ENCODE measurements at places on chromosomes 3 and 15. TPM values are rescaled to one million over a fixed set of nuclear protein-coding genes. Genes with fewer than 3 reads are reported as not detected.

DNA sequence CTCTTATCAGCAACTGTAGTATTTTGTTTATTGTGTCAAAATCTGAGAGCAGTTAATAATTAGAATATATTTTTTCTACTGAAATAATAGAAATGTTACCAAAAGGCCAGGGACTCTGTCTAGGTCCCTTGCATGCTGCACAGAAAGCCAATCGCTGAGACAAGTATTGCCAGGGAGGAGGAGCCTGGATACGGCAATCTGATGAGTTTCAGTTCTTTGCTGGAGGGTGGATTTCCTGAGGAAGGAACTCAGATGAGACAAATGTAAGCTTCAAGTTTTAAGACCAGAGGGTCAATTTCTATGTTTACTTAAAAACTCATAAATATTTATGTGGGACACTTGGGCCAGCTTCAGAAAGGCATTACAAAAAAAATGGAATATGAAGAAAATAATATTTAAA, 252.2 kb downstream of the GABRG3 start:
- DNase-seq: no peak
- no peaks in the 10 kb centered on the region for H3K36me3 ChIP-seq
- H3K27ac ChIP-seq: no peak overlapping the region
- no peaks in the 10 kb centered on the region for H3K27me3 ChIP-seq
- H3K4me1 ChIP-seq: no peaks in the 10 kb centered on the region

Gene EEFSEC
- 17.8 TPM for total RNA-seq

GRCh38 chr15:28886431-28887338, 911 bp downstream of the APBA2 start:
- DNase-seq: no peak
- no peak overlapping the region for H3K27ac ChIP-seq
- H3K4me1 ChIP-seq: peaks cover 8% of the 10 kb centered on the region
- no peaks in the 10 kb centered on the region for H3K36me3 ChIP-seq
- H3K27me3 ChIP-seq: peaks cover 30% of the 10 kb centered on the region

DNA sequence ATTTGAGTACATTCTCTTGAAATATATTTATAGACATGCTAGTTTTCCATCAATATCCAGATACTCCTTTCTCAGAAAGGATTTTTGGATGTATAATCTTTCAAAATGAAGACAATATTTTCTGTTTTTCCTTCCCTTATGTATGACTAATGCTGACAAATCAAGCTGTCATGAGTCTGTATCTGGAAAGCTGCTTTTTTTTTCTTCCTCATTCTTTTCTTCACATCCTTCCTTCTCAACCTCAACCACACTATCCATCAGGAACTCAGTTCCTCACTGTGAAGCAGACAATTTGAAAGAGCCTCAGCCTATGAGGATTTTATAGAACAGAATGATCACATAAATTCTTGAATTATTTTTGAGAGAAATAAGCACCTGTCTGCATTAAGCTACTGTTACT, 335.9 kb upstream of the EPHA6 start:
- no peaks in the 10 kb centered on the region for H3K27me3 ChIP-seq
- H3K36me3 ChIP-seq: no peaks in the 10 kb centered on the region
- no peaks in the 10 kb centered on the region for H3K4me1 ChIP-seq
- DNase-seq: no peak
- H3K4me3 ChIP-seq: no peak overlapping the region

Gene GOLGA8G
- not detected for total RNA-seq

DNA sequence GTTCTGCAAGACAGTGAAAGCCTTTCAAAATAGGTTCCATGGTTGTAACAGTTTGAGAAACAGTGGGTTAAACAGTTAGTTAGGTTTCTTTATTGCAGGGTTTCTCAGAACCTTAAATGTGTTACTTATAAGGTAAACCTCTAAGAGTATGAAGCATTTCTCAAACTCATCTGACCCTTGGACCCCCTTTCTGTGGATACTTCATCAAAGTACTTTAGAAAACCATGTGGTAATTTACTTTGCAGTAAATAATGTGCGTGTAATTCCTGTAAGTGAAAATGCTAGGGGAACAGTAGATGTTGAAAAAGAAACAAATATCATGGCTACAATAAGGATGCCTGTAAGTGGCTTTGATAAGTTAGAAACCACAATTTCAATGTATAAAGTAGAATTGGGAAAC, 354.6 kb upstream of the RARB start:
- DNase-seq: no peak
- H3K4me3 ChIP-seq: no peak overlapping the region
- no peaks in the 10 kb centered on the region for H3K36me3 ChIP-seq
- no peaks in the 10 kb centered on the region for H3K4me1 ChIP-seq
- H3K27me3 ChIP-seq: no peaks in the 10 kb centered on the region

DNA sequence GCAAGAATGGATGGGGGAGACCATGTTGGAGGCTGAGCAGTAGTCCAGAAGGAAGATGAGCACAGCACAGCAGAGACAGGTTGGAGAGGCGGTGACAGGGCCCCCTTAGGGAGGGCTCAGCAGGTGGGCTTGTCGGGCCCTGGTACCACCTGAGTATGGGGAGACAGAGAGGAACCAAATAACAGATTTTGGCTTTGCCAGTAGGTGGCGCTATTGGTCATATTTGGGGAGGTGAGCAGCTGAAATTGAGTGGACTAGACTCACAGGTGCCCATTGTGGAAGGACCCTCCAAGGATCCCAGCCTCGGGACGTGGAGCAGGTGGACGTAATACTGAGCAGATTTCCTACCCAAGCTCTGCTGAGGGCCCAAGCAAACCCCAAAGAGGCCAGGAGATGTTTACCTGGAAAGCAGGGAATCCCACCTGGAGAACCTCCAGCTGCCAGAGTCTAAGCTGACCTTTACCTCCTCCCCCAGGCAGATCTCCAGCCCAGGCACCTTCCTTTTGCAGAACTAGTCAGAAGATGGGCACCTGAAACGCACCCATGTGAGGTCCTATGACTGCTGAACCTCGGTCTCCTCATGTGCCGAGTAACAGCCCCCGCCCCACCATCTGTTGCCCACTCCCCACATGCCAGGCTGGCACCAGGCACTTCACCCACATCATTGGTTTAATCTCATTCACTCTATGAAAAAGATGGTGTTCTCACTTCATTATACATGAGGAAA, 24.6 kb upstream of the CORO2B start:
- H3K4me1 ChIP-seq: peaks cover 13% of the 10 kb centered on the region
- no peaks in the 10 kb centered on the region for H3K27me3 ChIP-seq
- DNase-seq: peak; percentile 56

DNA sequence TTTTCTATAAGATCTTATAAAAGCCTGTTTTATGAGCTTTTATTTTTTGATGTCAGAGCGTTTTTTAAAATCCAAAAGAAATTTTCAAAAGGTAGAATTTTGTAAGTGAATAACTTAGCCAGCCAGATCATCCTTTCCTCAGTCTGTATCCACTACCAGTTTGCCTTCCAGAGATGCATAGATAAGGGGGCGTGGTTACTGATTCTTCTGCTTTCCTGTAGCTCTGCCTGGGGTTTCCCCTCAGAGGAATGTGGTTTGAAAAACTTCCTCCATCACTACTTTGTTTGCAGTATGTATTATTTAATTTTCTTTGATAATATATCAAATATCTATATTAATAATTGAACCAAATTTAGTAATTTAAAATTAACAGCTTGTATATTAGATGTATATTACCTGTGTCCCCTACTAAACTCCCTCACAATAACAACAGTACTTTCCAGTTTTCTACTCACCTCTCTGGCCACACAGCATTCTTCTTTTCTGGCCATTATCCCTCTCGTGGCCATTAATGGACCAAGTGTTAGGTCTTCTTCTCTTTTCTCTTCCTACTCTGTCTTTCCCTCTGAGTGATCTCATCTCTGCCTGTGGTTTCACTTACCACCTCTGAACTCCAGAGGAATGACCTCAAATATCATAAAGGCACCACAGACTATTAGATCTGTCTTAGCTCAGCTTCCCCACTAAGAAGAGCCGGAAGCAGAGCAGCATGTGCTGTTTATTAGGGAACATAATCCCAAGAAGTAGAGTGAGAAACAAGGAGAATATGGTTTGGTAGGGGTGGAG, 239.7 kb downstream of the UBE2E2 start:
- DNase-seq: no peak
- H3K27me3 ChIP-seq: no peaks in the 10 kb centered on the region
- H3K27ac ChIP-seq: no peak overlapping the region
- no peaks in the 10 kb centered on the region for H3K36me3 ChIP-seq

Gene TRIM71
- total RNA-seq: not detected

Gene SLC12A1
- total RNA-seq: not detected

Gene LMLN
- total RNA-seq: 9.0 TPM

DNA sequence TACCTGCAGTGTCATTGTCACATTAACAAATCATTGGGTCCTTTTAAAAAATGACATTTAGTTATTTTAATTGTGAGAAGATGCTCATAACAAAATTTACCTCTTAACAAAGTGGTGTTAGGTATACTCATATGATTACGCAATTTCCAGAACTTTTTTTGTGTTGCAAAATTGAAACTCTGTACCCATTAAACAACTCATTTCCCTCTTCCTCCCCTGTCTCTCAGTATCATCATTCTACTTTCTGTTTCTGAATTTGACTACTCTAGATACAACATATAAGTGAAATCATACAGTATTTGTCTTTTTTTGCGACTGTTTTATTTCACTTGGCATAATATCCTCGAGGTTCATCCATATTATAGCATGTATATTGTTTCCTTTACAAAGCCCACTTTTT, 58.7 kb upstream of the CHST2 start:
- H3K4me1 ChIP-seq: no peaks in the 10 kb centered on the region
- no peak overlapping the region for H3K27ac ChIP-seq
- H3K36me3 ChIP-seq: peaks cover 3% of the 10 kb centered on the region
- H3K27me3 ChIP-seq: no peaks in the 10 kb centered on the region
- H3K4me3 ChIP-seq: no peak overlapping the region

- H3K27ac ChIP-seq: no peak overlapping the region
- no peaks in the 10 kb centered on the region for H3K27me3 ChIP-seq
- H3K36me3 ChIP-seq: no peaks in the 10 kb centered on the region
- H3K4me1 ChIP-seq: no peaks in the 10 kb centered on the region
These were observed 77.0 kb upstream of the STAC start for GRCh38 chr3:36303286-36303685.

Gene KBTBD12
- 31.9 TPM for total RNA-seq

- no peaks in the 10 kb centered on the region for H3K4me1 ChIP-seq
- DNase-seq: no peak
- no peak overlapping the region for H3K27ac ChIP-seq
- H3K4me3 ChIP-seq: no peak overlapping the region
- no peaks in the 10 kb centered on the region for H3K36me3 ChIP-seq
These were observed 92.7 kb downstream of the IL1RAP start for GRCh38 chr3:190606596-190606995.

Gene SAMD7
- total RNA-seq: not detected

DNA sequence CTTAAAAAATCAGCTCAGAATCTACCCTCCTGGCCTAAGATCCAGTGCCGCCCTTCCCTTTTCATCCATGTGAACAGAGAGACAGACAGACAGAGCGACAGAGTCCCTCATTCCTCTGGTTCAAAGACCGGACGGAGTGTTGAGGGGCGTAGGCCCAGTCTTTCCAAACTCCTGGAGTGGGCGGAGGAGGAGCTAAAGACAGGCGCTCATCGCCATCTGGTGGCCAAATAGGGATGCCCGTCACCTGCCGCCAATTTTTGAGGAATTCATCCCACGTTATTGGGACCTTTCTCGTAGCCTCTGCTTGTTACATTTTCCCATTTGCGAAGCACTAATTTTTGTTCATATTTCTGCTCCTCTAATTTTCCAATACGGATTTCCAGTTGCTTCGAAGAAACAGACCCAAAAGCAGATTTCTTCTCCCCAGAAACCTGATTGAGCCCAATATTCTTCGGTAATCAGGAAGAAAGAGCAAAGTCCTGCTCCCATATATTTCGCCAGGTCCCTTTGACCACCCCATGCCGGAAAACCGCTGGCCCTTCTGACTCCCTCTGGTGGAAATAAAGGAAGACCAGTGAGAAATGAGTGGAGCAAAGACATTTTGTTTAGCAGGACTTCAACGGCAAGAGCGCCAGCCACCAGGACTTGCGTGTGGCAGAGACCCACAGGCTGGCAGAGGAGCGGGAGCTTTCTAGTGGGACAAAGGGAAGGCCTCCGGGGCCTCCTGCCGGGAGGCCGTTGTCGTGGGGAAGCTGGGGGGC, 88.0 kb downstream of the LRRK1 start:
- no peaks in the 10 kb centered on the region for H3K27me3 ChIP-seq
- H3K36me3 ChIP-seq: peaks cover 4% of the 10 kb centered on the region
- DNase-seq: peak; percentile 82

- H3K4me3 ChIP-seq: peak overlapping the region; percentile 6
- no peaks in the 10 kb centered on the region for H3K4me1 ChIP-seq
- no peaks in the 10 kb centered on the region for H3K36me3 ChIP-seq
- DNase-seq: no peak
These were observed 4.2 kb upstream of the MEIS2 start for GRCh38 chr15:37104424-37104981.

- no peak for DNase-seq
- H3K4me1 ChIP-seq: no peaks in the 10 kb centered on the region
- H3K27me3 ChIP-seq: no peaks in the 10 kb centered on the region
- H3K36me3 ChIP-seq: no peaks in the 10 kb centered on the region
- H3K27ac ChIP-seq: no peak overlapping the region
These were observed 374.7 kb upstream of the GOLIM4 start for GRCh38 chr3:168470380-168470779.

DNA sequence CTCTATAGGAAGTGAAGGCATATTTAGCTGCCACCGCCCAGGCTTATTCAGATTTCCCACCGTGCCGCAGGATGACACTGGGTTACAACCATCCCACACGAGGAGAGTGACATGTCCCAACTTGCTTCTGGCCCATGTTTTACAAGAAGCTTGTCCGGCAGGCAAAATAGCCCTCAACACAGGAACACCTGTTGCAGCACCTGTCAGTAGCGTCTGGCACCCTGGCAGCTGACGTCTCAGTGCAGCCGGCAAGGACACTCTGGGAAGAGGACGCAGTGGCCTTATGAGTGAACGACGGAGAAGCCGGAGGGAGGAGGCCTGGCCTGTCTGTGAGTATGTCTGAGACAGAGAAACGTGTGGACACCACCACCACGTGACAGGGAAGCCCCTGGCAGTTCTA, 32.1 kb downstream of the FAM174B start:
- H3K36me3 ChIP-seq: no peaks in the 10 kb centered on the region
- H3K4me1 ChIP-seq: peaks cover 33% of the 10 kb centered on the region
- no peak overlapping the region for H3K27ac ChIP-seq
- no peak overlapping the region for H3K4me3 ChIP-seq

DNA sequence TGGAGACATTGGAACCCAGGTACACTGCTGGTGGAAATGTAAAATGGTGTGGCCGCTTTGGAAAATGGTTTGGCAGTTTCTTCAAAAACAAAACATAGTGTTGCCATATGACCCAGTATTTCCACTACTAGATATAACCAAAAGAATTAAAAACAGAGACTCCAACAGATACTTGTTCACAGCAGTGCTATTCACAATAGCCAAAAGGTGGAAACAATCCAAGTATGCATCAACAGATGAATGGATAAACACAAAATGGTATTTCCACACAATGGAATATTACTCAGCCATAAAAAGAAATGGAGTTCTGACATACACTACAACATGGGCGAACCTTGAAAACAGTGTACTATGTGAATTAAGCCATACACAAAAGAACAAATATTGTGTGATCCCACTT, 59.4 kb upstream of the TIMP4 start:
- no peaks in the 10 kb centered on the region for H3K27me3 ChIP-seq
- H3K27ac ChIP-seq: no peak overlapping the region
- H3K36me3 ChIP-seq: no peaks in the 10 kb centered on the region
- no peak overlapping the region for H3K4me3 ChIP-seq

All from heart left ventricle (tissue), 16 donors.